ENCODE measurements at places on chromosomes 11 and 22.

- DNase-seq = no peak
These were observed 45.2 kb upstream of the ADSL start for GRCh38 chr22:40300884-40301672.

- no peak for DNase-seq
These were observed 117.5 kb downstream of the FEZ1 start for GRCh38 chr11:125378571-125378970.

DNA sequence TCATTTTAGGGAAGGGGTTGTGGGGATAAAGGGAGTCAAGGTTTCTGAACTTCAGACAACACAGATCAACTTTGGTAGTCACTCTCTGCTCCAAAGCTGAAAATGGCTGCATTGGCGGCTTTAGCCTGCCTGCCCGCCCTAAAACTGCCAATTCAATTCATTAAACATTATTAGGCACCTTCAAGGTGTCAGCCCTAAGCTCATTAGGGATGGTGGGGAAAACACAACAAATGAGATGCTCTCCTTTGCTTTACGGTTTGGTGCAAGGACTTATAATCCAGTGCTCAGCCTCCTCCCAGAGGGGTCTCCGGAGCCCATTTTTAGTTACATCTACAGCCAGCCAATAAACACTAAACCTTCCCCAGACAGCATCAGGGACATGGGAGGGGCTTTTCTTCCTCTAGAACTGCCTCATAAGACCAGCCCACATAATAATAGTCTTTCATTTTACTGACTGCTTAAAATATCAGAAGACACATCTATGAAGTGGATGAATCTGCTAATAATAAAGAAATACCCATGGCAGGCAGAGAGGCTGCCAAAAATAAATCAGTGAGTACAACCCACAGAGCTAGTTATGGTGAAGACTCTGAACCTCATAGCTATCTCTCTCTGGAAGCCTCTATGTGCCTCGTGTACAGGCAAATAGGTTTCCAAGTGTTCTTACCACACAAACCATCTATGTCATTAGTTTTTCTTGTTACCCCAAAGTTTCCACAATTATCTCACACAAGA, 102.8 kb upstream of the NCAM1 start:
- DNase-seq = no peak

DNA sequence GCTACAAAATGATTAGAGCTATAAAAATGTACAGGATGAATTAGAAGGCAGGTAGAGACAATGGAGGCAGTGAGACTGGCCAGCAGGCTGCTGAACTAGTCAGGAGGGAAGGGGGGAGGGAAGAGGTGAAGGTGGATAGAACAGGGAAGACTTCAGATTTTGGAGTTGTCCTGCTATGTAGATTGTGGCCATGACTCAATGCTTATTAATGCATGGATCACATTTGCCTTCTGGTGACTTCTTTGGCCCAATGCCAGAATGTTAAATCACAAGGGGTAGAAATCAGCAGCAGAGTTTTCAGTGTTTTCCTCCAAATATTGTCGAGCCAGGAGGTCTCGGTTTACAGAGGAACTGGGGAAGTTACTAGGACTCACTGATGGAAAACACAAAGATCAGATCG, 346.6 kb downstream of the AASDHPPT start:
- no peak for DNase-seq

DNA sequence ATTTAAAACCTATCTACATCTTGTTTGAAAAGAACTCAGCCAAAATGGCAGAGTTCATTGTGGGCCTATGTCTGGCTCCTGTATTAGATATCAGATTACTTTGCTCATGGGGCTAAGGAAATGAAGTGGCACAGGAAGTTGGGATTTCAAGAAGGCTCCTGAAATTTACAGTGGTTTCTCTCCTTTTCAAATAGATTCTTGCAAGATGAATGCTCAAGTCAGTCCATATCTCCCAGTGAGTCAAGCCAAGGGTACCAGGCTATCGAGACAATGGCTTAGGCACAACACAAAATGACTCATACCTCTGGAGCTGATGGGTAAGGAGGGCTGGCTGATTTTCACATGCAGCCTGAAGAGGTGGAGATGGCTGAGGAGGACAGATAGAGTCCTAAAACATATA, 24.1 kb upstream of the APOA1 start:
- DNase-seq = no peak

DNA sequence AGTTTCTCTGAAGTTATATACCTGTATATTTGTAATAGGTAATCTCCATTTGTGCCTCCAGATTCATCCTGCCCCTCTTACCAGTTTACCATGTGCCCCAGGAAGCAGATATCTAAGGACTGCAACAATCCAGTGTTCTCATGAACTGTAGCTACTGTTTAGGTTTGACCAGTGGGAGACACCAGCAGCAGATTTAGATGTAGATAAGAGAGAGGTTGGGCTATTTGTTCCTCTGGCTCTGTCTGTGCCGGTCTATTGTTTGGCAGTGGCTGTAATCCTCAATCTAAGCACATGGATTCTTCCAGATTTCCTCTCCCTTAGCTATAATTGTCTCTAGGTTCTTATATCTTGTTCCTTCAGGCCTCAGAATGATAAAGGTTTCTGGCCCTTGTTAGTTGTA, 88.4 kb downstream of the ANO3 start:
- DNase-seq = no peak

- no peak for DNase-seq
These were observed 32.7 kb downstream of the RIBC2 start for GRCh38 chr22:45446216-45446615.

DNA sequence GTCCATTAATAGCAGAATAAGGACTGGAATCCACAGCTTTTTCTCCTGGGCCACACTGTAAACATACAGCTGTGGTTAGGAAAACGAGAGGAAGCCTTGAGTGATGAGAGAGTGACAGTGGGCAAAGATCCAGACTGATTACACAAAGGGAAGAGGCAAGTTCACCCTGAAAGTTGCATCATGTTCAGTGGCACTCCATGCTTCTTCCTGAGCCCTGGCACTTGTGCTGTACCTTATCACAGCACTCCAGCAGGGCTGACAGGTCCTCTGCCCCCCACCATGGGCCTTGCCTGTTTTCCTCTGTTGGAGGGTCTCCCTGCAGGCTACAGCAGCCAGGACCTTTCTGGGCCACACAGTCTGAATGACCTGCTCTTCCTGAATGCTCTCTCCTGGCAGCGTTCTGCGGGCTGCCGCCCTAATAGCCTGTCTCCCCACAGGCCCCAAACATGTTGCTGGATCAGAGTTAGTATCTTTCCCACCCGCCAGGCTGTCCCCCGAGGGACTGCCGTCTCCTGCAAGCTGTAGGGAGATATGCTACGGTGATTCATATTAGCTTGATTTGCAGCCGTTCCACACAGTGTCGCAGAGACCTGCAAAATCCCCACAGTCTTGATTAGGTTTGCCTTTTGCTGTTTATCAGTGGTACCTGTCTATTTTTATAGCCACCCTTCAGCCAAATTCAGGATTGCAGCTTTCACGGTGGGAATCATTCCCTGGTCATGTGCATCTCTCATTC, 60.2 kb downstream of the NTM start:
- DNase-seq = no peak

DNA sequence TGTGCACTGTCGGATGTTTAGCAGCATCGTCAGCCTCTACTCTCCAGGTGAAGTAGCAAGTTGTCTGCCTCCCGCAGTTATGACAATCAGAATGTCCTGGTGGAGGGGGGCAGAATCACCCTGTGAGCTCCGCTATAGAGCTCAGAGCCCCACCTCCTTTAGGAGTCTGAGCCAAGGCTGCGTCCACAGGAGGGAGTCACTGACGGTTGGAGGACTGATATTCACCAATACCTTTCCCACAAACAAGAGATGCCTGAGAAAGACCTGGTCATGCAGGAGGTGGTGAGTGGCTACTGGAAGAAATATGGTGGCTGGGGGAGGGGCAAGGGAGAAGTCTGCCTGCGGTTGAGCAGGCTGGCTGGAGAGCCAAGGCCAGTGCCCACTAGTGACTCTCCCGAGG, 41.7 kb upstream of the ADA2 start:
- DNase-seq = no peak

GRCh38 chr22:42673898-42674401, 24.8 kb upstream of the CYB5R3 start:
- DNase-seq = no peak

DNA sequence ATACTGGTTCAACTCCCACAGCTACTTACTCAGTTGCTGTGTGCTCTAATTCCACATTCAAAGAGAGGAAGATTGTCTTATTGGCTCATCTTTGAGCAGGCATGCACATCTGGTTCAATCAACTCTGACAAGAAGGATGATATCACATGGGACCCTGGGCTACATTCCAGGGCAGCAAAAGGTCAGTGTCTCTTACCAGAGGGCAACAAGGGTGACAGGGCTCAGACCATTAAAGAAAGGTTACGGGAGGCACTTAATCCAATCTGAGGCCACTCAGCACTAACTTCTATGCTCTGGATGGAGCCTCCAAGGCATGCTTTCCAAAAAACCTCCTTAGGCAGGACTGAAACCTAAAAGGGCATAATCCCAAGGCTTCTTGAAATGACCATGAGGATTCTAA, 549.4 kb upstream of the API5 start:
- no peak for DNase-seq

- no peak for DNase-seq
These were observed 4.6 kb upstream of the APOL4 start for GRCh38 chr22:36206255-36206654.

DNA sequence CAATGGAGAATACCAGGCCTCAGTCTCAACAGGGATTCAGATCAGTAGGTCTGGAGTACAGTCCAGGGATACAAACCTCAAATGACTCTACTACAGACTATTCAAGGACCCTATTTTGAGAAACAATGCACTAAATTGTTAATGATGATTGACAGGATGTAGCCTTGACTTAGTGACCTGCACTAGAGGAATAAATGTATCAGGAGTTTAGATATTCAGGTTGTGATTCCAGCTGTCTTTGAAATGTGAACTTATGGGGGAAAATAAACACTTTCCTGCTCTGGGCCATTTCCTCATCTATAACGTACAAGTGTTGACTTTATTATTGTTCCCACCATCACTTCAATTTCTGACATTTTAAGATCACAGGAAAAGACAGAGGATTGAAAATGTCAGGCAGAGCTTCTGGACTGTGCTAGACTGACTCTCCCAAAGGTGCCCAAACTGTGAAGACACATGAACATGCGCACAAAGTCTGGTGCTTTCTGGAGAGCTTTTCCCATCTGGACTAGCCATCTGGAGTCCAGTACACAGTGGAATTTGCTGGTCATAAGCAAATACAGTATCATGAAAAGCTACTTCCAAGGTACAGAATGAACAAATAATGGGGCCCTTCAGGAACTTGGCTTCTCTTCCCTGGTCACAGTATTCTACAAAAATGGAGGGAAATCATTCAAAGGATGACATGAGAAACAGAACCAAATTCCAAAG, 110.4 kb downstream of the USP35 start:
- DNase-seq = no peak

GRCh38 chr11:62544581-62545436, 1.8 kb downstream of the AHNAK start:
- peak; percentile 59 for DNase-seq

DNA sequence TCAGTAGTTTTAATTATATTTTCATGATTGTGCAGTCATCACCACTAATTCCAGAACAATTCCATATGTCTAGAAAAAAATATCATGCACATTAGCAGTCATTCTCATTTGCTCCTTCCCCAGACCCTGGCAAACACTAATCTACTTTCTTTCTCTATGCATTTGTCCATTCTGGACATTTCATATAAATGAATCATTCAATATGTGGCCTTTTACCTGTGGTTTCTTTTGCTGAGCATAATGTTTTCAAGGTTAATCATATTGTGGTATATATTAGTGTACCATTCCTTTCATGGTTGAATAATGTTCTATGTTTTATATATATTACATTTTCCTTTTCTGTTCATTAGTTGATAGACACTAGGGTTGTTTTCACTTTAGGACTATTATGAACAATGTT, 811.1 kb upstream of the RAG2 start:
- no peak for DNase-seq

- DNase-seq = no peak
These were observed 374.8 kb downstream of the MIAT start for GRCh38 chr22:27032091-27032761.

DNA sequence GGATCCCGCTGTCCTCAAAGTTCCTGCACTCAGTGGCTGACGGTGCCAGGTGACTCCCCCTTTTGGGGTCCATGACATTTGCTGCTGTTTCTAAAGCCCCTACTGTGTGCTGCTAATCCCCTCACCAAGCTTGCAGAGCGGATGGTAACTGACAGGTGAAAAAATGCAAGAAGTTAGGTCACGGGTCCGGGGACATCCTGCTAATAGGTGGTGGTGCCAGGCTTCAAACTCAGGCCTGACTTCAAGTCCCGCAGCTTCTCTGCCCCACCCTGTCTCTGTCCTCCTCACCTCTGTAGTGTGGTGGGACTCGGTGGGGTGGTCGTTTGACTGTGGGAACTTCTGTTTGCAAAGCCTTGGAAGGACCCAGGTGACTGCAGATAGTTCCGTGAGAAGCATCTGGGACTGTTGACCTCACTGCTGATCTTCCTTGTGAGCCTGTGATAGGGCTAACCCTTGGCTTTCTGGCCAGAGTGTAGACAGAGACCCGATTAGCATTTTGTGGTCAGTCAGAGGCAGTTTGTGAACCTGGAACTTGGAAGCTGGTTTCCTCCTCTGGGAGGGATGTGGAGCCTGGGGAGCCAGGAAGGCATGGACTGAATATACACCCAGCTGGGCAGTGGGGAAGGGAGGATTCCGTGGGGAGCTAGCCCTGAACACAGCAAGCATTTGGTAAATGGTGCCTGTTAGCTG, 115.4 kb upstream of the OR4B1 start:
- DNase-seq = no peak

GRCh38 chr11:103988595-103988969, 47.9 kb upstream of the DDI1 start:
- no peak for DNase-seq

DNA sequence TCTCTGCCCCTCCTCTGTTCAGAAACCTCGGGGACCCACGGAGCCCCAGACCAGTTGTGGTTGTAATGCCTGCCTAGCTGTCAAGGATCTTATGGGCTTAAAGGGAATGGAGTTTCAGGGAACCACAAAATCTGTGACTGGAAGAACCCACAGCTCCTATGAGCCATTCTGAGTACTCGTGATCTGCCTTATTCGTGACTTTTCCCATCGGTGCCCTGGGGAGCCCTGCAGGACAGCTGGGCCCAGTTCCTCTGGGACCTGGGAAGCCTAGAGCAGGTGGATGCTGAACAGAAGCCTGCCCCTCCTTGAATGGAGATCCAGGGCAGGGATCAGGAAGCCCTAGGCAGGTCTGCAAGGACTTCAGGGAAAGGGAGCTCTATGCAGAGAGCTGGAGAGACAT, 42.1 kb upstream of the TTC12 start:
- DNase-seq = no peak

DNA sequence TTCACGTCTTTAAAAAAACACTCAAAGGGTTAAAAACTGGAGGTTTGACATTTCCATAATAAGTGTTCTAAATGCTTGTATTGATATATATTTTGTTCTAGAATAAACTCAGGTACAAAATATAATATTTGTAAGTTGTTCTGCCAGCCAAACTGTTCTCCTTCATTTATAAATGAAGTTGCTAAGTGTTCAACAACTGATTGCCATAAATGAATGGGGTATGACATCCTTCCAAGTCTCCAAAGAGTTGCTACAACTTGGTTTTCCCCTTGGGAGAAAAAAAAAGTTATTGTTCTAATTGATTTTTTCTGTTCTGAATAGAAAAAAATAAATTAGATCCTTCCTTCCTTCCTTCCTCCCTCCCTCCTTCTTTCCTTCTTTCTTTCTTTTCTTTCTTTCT, 65.4 kb upstream of the BLID start:
- no peak for DNase-seq

Data from CD4-positive, alpha-beta T cell treated with Interleukin-1 beta for 1 hour (primary cell).